ELR (cell line): ENCODE measurements at places on chromosomes 11 and 22.

GRCh38 chr22:25623310-25623734 is 58.8 kb downstream of the GRK3 start:
- DNase-seq: no peak

- no peak for DNase-seq
Measured at GRCh38 chr22:46827136-46827780, 64.8 kb downstream of the TBC1D22A start.

DNA sequence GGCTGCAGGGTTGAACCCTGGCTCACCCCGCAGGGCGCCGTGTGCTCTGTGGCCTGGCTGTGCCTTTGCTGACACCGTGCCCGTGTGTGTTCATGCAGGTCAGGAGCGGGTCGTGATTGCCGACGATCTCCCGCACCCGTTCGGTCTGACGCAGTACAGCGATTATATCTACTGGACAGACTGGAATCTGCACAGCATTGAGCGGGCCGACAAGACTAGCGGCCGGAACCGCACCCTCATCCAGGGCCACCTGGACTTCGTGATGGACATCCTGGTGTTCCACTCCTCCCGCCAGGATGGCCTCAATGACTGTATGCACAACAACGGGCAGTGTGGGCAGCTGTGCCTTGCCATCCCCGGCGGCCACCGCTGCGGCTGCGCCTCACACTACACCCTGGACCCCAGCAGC is 47.0 kb upstream of the PPP6R3 start:
- no peak for DNase-seq

- DNase-seq: no peak
Measured at GRCh38 chr22:40484906-40485669, 114.7 kb downstream of the SGSM3 start.

- DNase-seq: peak; percentile 53
Measured at GRCh38 chr11:64566042-64566914, 24.7 kb upstream of the SLC22A12 start.

DNA sequence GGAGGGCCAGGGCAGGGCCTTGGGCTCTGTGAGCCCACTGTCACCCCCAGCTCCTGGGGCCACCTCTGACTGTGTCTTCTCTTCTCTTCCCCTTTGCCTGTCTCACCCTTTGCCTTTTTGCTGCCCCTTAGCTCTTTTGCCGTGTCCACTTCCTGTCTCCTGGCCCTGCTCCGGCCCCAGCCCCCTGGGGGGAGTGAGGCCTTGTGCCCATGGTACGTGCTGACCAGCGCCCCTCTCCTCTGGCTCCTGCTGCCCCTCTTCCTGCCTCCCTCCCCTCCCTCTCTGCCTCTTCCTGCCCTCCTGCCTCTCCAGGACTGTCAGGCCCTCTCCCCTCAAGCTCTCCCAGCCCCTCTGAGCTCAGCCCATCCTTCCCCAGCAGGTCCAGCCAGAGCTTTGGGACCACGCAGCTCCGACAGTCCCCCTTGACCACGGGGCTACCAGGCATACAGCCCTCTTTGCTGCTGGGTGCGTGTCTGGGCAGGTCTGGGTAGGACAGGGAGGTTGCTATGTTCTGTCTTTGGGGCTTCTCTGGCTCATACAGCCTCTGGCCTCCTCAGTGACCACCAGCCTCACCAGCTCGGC is 11.7 kb downstream of the TMEM258 start:
- no peak for DNase-seq

GRCh38 chr11:31823644-31824331 is 12.7 kb upstream of the PAX6 start:
- no peak for DNase-seq

DNA sequence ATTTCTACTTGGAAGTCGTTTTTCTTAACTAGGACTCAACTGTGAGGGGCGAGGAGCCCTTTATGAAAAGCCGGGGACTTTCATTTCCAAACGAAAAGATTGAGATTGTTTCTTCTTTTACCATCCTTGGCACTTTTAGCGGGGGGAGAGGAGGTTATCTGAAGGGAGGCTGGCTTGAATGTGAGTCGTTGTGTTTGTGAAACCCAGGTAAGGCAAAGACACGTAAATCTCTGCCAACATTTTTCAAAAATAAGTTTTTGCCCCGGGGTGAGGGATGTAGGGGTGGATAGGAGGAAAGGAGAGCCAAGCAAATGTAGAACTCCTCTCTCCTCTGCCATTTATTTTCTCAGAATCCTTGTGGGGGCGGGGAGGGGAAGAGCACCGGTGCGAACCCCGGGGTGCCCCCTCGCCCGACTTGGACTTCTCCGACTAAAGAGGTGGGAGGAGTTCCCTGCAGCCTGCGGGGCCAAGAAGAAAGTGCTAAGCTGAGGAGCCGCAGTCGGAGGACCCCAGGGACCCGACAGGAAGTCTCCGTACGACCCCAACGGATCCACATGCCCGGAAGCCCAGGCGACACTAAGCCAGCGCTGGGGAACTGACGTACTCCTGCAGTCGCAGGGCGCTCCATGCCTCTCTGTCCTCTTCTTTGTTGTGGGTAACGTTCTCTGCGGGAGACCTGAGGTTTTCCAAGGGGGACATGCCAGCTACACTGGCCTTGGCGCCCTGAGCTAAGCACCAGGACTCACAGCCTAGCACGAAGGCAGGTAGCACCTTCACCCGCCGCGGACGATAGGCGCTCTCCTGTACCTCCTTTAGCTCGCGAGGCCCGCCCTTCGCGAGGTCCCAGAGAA is 2.4 kb upstream of the WT1 start:
- no peak for DNase-seq
